Ovary (tissue), 10 donors: ENCODE measurements at places on chromosomes 2 and 18.

DNA sequence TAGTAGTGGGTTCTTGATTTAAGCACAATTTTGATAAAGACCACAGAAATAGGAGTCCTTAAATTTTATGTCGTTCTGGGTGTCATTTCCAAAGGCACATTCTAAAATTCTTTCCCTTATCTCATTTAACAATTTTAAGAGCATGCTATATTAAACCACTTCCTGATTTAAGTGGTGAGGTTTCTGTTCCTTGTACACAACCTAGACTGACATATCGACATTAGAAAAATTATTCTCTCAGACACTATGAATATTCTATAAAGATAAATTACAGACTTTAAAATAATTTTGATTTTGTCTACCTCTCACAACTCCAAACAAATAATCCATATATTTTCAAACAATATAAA lies 923.8 kb downstream of the LRP1B start:
- no peak for DNase-seq

- DNase-seq: no peak
Measured at GRCh38 chr2:118386641-118387302, 298.5 kb downstream of the INSIG2 start.

DNA sequence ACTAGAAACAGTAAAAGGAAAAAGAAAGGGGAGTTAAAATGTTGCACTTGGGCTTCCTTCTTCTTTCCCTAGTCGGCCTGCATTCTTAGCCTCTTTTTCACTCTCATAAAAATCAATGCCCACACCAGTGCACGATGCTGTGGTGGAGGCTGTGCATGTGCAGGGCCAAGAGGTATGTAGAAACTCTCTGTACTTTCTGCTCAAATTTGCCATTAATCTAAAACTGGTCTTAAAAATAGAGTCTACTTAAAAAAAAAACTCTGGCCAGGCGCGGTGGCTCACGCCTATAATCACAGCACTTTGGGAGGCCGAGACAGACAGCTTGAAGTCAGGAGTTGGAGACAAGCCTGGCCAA lies 11.1 kb downstream of the TRAPPC8 start:
- DNase-seq: no peak

- DNase-seq: no peak
Measured at GRCh38 chr2:121577381-121577780, 46.7 kb downstream of the RNU4ATAC start.
